Dermis blood vessel endothelial cell (primary cell): ENCODE measurements at places on chromosomes 5 and 9. TPM values are rescaled to one million over a fixed set of nuclear protein-coding genes. Genes with fewer than 3 reads are reported as not detected.

GLRA1 gene
- not detected in 2 replicates for total RNA-seq

RGS3 gene
- 294 and 415 TPM in 2 replicates for total RNA-seq

RASA1 gene
- total RNA-seq: 44.1 and 75.4 TPM in 2 replicates

ADAMTS19 gene
- total RNA-seq: not detected in 2 replicates

PCDHA3 gene
- 0.14 and 0.17 TPM in 2 replicates for total RNA-seq

AQP7 gene
- not detected in 2 replicates for total RNA-seq

DAPK1 gene
- 51.6 and 55.0 TPM in 2 replicates for total RNA-seq

ZNF462 gene
- total RNA-seq: 11.4 and 11.9 TPM in 2 replicates

TLX3 gene
- total RNA-seq: not detected in 2 replicates

SYK gene
- total RNA-seq: under 0.01 TPM in 1 of 2 replicates, not detected in the other
